ENCODE measurements at places on chromosomes 16 and 17.

GRCh38 chr16:65754820-65755691 is 611.4 kb upstream of the CDH5 start:
- no peak for DNase-seq

DNA sequence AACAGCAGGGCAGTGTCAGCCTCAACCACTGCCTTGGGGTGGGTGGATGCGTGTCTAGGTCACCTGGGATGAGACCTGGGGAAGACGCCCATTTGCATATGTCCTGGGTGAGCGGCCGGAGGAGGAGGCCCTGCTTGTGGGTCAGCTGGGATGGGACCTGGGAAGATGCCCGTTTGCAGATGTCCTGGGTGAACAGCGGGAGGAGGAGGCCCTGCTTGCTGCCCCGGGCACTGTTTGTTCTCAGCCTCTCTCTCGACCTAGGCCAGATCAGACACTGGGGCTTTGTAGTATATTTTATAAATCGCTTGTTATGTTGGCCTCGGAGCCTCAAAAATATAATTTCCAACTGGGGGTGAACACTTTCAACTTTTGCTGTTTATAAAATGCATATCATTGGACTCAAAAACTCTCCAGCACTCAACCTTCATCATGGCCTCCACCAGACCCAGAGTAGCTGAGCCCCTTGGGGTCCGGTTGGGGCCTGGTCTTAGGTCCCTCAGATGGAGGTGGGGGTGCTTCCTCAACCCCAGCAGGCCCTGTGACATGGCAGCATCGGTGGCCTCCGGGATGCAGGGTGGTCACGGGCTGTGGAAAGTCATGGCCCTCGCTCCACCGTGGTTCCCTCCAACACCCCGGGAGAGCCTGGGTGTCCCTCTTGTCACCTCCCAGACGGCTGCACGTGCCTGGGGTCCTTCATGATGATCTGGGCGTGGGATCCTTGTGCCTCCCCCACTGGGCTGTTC is 17.3 kb downstream of the DBNDD1 start:
- DNase-seq = no peak

GRCh38 chr17:3879186-3879585 is 13.7 kb downstream of the CAMKK1 start:
- no peak for DNase-seq

GRCh38 chr16:69116906-69117305 is 11.5 kb downstream of the HAS3 start:
- DNase-seq = no peak

DNA sequence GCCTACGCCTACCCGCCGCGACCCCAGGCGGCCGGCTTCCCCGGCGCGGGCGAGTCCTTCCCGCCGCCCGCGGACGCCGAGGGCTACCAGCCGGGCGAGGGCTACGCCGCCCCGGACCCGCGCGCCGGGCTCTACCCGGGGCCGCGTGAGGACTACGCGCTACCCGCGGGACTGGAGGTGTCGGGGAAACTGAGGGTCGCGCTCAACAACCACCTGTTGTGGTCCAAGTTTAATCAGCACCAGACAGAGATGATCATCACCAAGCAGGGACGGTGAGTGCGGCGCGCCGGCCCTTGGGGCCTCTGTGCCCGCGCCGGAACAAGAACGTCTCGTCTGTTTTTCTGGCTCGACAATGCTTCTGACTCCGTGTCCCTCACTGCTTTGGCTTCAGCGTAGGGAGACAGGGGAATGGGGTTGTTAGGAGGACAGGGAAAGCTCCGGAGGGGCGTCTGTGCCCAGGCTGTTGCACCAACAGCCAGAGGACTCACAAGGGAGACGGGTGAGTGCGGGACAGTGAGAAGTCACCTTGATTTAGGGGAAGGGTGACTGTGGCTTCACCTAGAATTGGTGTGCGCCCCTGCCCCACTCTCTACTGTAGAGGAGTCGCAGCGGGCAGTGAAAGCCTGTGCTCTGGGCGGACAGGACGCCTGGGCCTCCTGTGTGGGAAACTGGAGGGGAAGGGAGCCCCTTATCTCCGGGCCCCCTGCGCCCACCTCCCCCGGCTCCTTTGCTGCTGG is 806 bp downstream of the TBX21 start:
- no peak for DNase-seq

DNA sequence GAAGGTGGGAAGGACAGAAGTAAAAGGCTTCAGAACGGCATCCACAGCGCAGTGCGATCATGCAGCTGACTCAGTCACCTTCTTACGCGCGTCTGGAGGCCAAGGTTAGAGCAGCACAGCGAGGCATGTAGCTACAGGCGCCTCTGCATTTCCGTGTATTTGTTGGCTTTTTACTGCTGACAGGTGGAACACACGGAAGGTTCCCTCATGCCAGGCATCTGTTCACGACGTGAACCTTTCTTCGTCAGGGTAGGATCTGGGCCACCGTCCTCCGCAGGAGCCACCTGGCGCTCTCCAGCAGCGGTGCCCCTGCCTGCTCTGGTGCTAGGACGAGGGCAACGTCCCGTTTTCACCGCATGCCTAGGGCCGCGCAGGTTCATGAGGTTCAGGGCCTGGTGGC is 15.3 kb downstream of the TMEM204 start:
- no peak for DNase-seq

DNA sequence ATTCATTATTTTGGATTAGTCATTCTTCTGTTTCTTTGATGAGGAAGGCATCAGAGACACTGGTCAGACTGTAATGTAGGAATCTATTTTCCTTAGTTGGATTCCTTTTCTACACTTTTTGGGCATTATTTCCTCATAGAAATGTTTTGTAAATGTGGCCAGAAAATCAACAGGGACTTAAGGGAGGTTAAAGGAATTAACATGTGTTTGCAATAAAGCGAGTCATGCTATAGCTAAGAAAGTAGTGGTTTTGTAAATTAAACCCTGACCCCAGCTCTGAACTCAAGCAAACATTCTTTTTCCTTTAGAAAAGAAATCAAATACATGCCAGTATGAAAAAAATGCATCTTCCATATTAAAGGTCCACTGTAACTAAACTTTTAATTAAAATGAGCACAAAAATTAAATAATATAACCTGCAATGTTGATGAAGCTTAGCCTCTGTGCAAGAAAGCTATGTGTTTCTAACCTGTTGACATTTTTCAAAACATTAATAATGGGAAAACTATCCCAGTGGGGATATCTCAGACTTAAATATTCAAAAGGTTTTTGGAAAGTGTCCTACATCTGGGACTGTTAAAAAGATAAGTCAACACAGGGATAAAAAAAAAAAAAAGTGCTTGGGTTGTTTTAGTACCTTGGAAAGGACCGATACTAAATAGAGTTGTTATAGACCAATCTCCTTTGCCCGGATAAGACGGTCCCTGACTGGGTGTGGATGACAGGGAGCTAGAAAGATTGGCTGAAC is 428.0 kb downstream of the CA10 start:
- no peak for DNase-seq

DNA sequence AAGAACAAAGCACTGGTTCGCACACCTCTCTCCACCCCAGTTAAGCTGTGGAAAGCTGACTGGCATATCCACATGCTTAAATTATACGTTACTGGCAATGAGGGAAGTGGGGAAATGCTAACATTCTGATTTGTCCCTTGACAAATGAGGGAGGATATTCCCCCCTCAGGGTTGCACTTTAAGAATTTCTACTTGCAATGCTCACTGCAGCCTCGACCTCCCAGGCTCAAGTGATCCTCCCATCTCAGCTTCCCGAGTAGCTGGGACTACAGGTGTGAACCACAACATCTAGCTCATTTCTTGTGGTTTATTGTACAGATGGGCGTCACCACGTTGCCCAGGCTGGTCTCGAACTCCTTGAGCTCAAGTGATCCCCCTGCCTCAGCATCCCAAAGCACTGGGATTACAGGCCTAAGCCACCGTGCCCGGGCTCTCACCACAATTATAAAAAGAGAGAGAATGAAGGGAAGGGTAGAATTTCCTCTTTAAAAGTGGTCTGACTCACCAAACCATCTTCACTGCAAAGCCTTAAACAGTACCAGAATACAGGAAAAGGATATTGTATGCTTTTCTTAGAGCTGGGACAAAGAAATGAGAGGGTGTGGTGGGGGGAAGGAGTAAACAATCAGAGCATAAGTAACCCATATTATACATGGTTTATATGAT is 38.9 kb downstream of the KANSL1 start:
- no peak for DNase-seq

DNA sequence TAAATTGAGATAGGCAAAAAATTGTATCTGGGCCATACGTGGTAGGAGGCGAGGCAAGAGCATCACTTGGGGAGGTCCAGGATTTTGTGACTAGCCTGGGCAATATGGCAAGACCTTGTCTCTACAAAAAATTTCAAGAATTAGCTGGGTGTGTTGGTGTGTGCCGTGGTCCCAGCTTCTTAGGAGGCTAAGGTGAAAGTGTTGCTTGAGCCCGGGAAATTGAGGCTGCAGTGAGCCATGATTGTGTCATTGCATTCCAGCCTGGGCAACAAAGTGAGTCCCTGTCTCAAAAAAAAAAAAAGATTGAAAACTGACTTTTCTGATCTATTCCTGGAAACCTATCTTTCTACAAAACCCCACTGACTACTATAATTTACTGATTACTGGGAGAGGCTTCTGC is 26.7 kb downstream of the CDK12 start:
- DNase-seq = no peak

All from bone marrow (tissue), 2 donors.